ENCODE measurements at places on chromosomes 11 and 22.

GRCh38 chr22:38607680-38608079 lies 37.7 kb upstream of the DMC1 start:
- no peaks in the 10 kb centered on the region for H3K4me1 ChIP-seq
- H3K27ac ChIP-seq: no peak overlapping the region
- no peaks in the 10 kb centered on the region for H3K36me3 ChIP-seq
- DNase-seq: no peak
- no peak overlapping the region for H3K4me3 ChIP-seq

GRCh38 chr11:66470015-66470414 lies 3.3 kb downstream of the PELI3 start:
- no peaks in the 10 kb centered on the region for H3K27me3 ChIP-seq
- H3K36me3 ChIP-seq: peaks cover 10% of the 10 kb centered on the region
- peaks cover 28% of the 10 kb centered on the region for H3K4me1 ChIP-seq
- no peak overlapping the region for H3K4me3 ChIP-seq

GRCh38 chr11:20618083-20618482 lies 18.7 kb downstream of the SLC6A5 start:
- H3K4me3 ChIP-seq: no peak overlapping the region
- H3K36me3 ChIP-seq: no peaks in the 10 kb centered on the region
- DNase-seq: no peak
- no peak overlapping the region for H3K27ac ChIP-seq

- no peaks in the 10 kb centered on the region for H3K4me1 ChIP-seq
- no peak overlapping the region for H3K27ac ChIP-seq
- peaks cover 14% of the 10 kb centered on the region for H3K27me3 ChIP-seq
- no peak for DNase-seq
- H3K36me3 ChIP-seq: no peaks in the 10 kb centered on the region
These were observed 245.0 kb downstream of the CSNK2A3 start for GRCh38 chr11:11108026-11108425.

DNA sequence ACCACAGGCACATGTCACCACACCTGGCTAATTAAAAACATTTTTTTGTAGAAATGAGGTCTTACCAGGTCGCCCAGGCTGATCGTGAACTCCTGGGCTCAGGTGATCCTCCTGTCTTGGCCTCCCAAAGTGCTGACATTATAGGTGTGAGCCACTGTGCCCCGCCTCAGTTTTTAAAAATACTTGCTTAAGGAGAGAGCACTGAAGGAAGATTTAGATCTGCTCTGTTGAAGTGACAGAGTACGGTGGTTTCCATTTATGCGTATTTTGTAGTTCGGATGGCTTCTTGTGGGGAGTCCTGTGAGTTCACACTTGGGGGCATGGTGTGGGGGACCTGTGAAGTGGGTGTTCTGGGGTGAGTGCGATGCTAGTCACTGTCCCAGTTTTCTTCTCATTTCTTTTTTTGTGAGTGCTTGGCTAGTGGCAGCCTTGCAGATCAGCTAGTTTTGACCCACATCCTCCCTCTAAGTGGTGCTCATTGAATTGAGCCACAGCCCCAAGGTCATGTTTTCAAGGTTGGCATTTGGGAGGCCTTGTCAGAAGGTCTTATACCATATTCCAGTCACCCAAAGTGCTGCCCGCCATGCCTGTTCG lies 31.5 kb downstream of the PTPRJ start:
- DNase-seq: no peak
- H3K4me1 ChIP-seq: peaks cover 64% of the 10 kb centered on the region
- H3K36me3 ChIP-seq: no peaks in the 10 kb centered on the region
- no peak overlapping the region for H3K4me3 ChIP-seq
- H3K27me3 ChIP-seq: no peaks in the 10 kb centered on the region

DNA sequence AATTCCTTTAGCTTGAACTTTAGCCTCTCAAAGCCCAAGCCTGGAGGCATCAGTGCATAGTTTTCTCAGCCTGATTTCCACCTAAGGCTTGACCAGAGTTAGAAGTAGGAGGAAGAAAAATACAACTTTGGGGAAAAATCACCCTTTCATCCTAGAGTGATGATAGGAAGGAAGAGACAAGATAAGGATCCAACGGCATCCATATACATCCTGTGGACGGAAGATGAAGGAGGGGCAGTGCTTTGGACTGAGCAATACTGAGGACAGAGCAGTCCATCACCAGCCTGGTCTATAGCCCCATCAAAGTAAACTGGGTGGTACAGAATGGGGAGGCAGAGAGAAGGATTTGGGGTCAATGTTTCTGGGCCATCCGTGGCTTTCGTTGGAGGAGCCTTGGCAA lies 247.9 kb downstream of the FAM76B start:
- H3K36me3 ChIP-seq: no peaks in the 10 kb centered on the region
- H3K4me3 ChIP-seq: no peak overlapping the region

- no peak for DNase-seq
- H3K4me3 ChIP-seq: no peak overlapping the region
- no peaks in the 10 kb centered on the region for H3K36me3 ChIP-seq
These were observed 114.4 kb upstream of the ANO1 start for GRCh38 chr11:69963533-69964246.

- no peaks in the 10 kb centered on the region for H3K27me3 ChIP-seq
- no peak overlapping the region for H3K4me3 ChIP-seq
- no peaks in the 10 kb centered on the region for H3K4me1 ChIP-seq
- no peak overlapping the region for H3K27ac ChIP-seq
These were observed 717.8 kb downstream of the LUZP2 start for GRCh38 chr11:25214535-25215176.

- peaks cover 3% of the 10 kb centered on the region for H3K4me1 ChIP-seq
- H3K36me3 ChIP-seq: peaks cover 54% of the 10 kb centered on the region
- H3K27me3 ChIP-seq: no peaks in the 10 kb centered on the region
These were observed 47.5 kb upstream of the SCUBE2 start for GRCh38 chr11:9138612-9139579.

GRCh38 chr22:46607483-46608114 lies 12.6 kb upstream of the GRAMD4 start:
- no peak overlapping the region for H3K27ac ChIP-seq
- H3K4me1 ChIP-seq: peaks cover 22% of the 10 kb centered on the region
- no peaks in the 10 kb centered on the region for H3K27me3 ChIP-seq
- no peaks in the 10 kb centered on the region for H3K36me3 ChIP-seq

DNA sequence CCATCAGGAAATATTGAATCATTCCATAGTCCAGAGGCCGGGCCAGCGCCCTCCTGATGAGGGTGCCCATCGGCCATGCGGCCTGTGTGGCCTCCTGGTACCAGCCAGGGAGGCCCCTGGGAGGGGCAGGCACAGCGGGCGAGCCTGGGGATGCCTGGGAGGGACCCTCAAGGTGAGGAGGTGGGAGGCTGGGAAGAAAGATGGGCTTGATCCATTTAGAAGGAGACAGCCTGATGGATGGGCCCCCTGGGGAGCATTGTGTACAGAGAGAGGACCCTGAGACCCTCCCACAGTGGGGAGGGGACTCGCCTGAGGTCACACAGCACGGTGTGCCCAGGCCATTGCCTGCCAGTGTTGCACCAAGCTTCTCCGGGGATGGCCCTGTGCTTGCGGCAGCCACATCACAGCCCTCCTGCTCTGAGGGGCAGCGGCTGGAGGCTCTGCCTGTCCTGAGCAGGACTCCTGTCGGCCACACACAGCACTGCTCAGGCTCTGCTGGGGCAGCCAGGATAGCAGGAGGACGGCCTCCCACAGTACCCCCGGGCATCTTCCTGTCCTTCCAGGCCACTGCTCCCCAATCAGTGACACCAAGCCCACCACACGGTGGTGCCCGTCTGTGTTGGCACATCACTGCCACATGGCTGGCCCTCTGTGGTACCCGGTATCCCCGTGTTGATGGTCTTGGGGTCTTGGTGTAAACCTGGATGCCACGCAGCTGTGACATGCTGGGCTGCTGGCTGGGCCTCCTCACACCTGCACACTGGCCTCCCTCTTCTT lies 290.0 kb downstream of the TBC1D22A start:
- peaks cover 32% of the 10 kb centered on the region for H3K4me1 ChIP-seq
- no peak for DNase-seq
- H3K27ac ChIP-seq: no peak overlapping the region
- H3K27me3 ChIP-seq: no peaks in the 10 kb centered on the region
- peaks cover 49% of the 10 kb centered on the region for H3K36me3 ChIP-seq

GRCh38 chr11:4018641-4019040 lies 76.0 kb upstream of the RRM1 start:
- no peaks in the 10 kb centered on the region for H3K27me3 ChIP-seq
- peak overlapping the region; percentile 9 for H3K27ac ChIP-seq
- no peak overlapping the region for H3K4me3 ChIP-seq
- H3K36me3 ChIP-seq: peaks cover 13% of the 10 kb centered on the region
- H3K4me1 ChIP-seq: peaks cover 30% of the 10 kb centered on the region
- no peak for DNase-seq

GRCh38 chr11:61715867-61716266 lies 35.7 kb downstream of the DAGLA start:
- no peaks in the 10 kb centered on the region for H3K4me1 ChIP-seq
- no peak overlapping the region for H3K4me3 ChIP-seq
- no peaks in the 10 kb centered on the region for H3K27me3 ChIP-seq
- H3K27ac ChIP-seq: no peak overlapping the region

- H3K36me3 ChIP-seq: peaks cover 17% of the 10 kb centered on the region
- H3K4me1 ChIP-seq: peaks cover 30% of the 10 kb centered on the region
- peaks cover 3% of the 10 kb centered on the region for H3K27me3 ChIP-seq
- no peak for DNase-seq
These were observed 644 bp downstream of the SPTY2D1 start for GRCh38 chr11:18633256-18634139.

GRCh38 chr11:90919332-90919731 lies 696.5 kb upstream of the CHORDC1 start:
- H3K27ac ChIP-seq: no peak overlapping the region
- no peak for DNase-seq
- no peaks in the 10 kb centered on the region for H3K27me3 ChIP-seq
- no peaks in the 10 kb centered on the region for H3K4me1 ChIP-seq
- no peaks in the 10 kb centered on the region for H3K36me3 ChIP-seq

DNA sequence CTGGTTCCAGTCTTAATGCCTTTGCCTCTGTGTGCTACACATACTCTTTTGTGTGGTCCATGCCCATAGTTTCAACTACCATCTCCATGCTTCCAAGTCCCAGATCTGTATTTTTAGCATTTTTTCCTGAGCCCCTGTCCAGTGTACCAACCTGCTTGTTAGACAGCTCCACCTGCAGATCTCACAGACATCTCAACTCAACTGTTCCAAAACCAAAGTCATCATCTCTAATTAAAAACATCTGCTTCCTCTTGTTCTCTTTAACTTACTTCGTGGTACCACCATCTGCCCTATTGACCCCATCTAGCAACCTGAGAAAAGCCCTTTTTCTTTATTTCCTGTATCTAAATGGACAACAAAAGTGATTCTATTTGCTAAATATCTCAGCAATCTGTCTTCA lies 8.6 kb upstream of the KMT2A start:
- H3K4me3 ChIP-seq: no peak overlapping the region
- H3K27ac ChIP-seq: no peak overlapping the region
- no peaks in the 10 kb centered on the region for H3K4me1 ChIP-seq
- no peak for DNase-seq
- no peaks in the 10 kb centered on the region for H3K36me3 ChIP-seq

- H3K27me3 ChIP-seq: no peaks in the 10 kb centered on the region
- peaks cover 83% of the 10 kb centered on the region for H3K36me3 ChIP-seq
- DNase-seq: no peak
- no peak overlapping the region for H3K4me3 ChIP-seq
- peaks cover 15% of the 10 kb centered on the region for H3K4me1 ChIP-seq
These were observed 36.0 kb downstream of the BRD1 start for GRCh38 chr22:49791682-49792081.

- H3K27ac ChIP-seq: no peak overlapping the region
- H3K4me1 ChIP-seq: no peaks in the 10 kb centered on the region
- DNase-seq: no peak
- no peaks in the 10 kb centered on the region for H3K36me3 ChIP-seq
- peaks cover 3% of the 10 kb centered on the region for H3K27me3 ChIP-seq
These were observed 8.3 kb upstream of the OR52E8 start for GRCh38 chr11:5865826-5866225.

GRCh38 chr11:128305588-128305987 lies 281.8 kb downstream of the ETS1 start:
- peak overlapping the region; percentile 32 for H3K27ac ChIP-seq
- DNase-seq: no peak
- H3K4me1 ChIP-seq: peaks cover 46% of the 10 kb centered on the region
- H3K27me3 ChIP-seq: no peaks in the 10 kb centered on the region
- H3K36me3 ChIP-seq: no peaks in the 10 kb centered on the region

Measured in activated B cell treated with CpG ODN at 0.5 μM for 24 hours (primary cell).